NCI-H1417 (cell line): ENCODE measurements at places on chromosomes 12 and 14.
A peak's percentile ranks its signal among the peaks of the same experiment; 100 is the strongest.

GRCh38 chr12:34344851-34345522 is 322.7 kb downstream of the ALG10 start:
- DNase-seq = no peak

- DNase-seq = no peak
These were observed 286.8 kb downstream of the DIO2 start for GRCh38 chr14:79924551-79924950.

DNA sequence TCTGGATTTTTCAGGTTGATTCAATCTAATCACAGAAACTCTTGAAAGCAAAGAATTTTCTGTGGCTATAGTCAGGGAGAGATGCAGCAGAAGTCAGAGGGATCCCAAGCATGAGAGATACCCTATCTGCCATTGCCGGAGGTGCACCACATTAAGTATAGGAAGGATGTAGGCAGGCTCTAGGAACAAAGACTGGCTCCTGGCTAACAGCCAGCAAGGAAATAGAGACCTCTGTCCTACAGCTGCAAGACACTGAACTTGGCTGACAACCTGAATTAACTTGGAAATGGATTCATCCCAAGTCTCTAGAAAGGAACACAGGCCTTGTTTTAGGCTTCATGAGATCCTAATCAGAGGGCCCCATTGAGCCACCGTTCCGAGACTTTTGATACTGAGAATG is 364.9 kb upstream of the FLRT2 start:
- DNase-seq = no peak

DNA sequence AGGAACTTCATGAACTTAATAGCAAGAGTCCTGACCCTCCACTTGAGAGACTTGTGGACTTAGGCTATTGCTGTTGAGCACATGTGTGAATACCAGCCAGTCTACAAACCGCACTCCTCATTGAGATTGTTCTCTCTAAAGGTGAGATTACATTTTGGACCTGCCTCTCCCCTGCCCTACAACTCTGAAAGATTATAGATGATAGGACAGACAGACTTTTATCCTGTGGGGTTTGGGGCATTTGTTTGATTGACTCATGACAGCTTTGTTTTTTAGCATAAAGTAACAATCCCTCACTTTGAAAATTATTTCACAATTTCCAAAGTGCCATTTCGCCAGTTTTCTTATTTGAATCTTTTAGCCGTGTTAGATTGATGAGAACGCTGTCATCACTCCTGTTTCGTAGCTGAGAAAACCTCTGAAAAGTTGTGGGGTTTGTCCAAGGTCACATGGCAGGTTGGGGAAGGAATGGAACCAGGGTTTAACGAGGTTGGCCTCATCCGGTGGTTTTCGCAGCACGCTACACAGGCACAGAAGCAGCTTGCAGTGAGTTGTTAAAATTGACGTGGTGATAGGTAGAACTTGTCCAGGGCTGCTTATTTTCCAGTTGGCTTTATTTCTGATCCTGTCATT is 836 bp downstream of the EVL start:
- no peak for DNase-seq

DNA sequence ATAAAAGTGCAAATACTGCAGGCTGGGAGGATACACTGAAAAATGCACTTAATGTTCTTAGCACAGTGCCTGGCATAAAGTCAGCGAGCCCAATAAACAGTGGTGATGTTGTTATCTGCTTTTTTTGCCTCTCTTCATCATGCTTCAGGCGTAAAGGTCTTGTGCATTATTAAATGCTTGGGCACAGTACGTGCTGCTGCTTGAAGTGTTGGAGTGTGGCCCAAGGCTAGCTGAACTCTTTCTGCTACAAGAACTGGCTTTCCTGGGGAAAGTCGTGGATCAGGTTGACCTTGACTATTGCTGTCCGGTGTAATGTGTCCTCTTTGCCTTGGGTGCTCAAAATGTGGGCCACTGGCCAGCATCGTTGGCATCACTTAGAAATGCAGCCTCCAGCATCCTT is 43.0 kb downstream of the SMOC1 start:
- DNase-seq = no peak

DNA sequence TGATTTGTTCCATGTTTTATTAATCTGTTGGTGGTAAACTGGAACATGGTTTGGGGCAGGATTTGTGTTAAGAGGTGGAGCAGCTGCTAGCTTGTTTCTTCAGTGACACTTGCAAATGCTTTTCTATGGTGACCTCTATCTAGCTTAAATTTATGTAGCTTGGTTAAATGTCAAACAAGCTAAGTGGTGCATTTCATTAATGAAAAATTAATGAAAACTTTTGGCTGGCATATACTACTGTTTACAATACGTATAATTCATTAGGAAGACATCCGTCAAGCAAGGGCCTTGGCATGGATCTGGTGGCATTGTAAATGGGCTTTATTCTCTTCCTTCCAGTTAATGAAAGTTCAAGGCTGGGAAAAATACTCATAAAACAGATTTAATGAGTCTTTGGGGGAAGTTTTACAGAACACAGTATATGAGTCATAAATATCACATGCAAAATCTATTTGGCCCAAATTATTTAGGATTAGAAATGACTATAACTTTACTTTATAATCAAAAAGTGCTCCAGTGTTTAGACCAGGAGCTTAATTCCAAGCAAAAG is 807.7 kb upstream of the SEL1L start:
- no peak for DNase-seq

GRCh38 chr14:99769123-99769522 is 24.1 kb upstream of the EML1 start:
- DNase-seq = no peak

GRCh38 chr14:92524602-92525185 is 11.1 kb downstream of the RIN3 start:
- no peak for DNase-seq

DNA sequence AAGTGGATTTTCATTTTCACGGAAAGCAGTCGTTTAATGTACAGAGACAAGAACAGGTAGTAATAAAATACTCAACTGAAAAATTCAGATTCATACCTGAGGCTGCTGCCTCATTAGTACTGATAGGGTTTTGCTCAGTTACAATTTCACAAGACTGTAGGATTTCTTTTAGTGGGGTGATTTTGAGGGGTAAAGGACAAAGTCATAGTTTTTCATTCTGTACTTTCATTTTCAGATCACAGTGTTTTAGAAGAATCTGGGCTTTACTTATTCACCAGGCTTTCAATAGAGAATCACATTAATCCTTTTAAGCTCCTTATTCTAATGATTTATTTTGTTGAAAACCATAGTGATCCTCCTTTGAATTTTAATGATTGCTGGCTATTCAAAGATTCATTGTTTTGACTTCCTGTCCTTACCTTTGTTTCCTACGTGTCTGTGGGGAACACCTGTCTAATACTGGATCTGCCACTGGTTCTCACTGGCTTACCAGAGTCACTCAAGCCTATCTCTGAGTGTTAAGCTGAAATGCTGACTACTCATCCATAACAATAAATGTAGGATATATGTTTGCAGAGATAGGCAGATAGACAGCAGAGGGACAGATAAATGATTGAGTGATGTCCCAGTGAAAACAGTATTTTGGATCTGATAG is 243.8 kb upstream of the NPAS3 start:
- DNase-seq = peak; percentile 39

DNA sequence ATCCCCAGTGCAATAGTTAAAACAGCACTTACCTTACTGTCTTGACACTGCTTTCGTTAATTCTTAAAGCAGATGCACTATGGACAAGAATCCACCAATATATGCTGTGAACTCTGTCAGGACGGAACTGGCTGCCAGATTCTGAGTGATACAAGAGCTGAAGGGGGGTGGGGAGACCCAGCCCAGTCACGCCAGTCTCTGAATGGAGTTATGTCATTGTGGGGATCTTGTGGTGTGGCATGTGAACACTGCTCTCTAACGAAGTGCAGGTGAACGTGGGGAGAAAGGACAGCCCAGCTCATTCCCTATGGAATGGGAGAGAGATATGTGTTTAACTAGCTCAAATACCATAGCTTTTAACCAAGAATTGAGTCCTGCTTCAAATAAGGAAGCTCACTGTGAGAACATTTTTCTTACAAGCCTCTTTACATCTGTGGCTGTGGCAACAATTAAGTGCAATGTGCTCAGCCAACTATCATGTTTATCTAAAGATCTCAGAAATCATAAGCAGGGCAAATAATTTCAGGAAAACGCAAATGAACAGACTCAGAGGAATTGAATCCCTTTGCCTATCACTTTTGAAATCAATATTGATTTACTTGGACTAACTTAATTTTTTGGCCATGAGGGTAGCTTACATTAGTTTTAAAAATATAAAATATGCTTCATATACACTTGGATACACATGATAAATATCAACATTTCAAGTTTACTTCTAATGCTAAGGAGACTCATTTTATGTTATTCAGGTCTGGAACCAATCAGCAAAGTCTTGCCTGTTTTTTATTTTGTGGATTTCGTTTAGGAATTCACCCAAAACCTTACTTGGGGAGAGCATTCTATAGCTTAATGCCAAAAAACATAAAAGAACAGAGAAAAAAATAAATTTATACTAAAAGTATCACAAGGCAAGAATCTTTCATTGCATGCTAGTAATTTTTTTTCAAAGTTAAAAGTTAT is at the start of gene LUM:
Gene LUM (minus strand): TSS at position 129 of the 960 bp plus-strand sequence. CDS start 2,515 bp downstream, outside the sequence.
- no peak for DNase-seq

DNA sequence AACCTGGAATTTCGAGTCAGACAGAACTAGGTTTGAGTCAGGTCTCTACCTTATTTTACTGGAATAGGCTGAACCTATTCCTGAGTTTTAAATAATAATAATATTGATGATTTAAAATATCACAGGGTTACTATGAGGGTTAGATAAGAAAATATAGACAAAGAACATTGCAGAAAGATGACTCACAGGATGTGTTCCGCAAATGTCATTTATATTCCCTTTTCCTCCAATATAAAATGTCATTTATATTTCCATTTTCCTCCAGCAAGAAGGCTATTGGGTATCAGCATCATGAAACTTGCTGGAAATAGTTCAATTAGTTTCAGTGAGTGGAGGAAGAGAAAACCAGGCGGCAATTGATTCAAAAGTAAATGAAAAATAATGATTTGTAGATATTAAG is 163.9 kb upstream of the RASSF8 start:
- no peak for DNase-seq

- DNase-seq = peak; percentile 83
These were observed 1.1 kb downstream of the IPO8 start for GRCh38 chr12:30694412-30695198.

GRCh38 chr12:81354327-81354932 is 276.6 kb downstream of the ACSS3 start:
- DNase-seq = no peak

DNA sequence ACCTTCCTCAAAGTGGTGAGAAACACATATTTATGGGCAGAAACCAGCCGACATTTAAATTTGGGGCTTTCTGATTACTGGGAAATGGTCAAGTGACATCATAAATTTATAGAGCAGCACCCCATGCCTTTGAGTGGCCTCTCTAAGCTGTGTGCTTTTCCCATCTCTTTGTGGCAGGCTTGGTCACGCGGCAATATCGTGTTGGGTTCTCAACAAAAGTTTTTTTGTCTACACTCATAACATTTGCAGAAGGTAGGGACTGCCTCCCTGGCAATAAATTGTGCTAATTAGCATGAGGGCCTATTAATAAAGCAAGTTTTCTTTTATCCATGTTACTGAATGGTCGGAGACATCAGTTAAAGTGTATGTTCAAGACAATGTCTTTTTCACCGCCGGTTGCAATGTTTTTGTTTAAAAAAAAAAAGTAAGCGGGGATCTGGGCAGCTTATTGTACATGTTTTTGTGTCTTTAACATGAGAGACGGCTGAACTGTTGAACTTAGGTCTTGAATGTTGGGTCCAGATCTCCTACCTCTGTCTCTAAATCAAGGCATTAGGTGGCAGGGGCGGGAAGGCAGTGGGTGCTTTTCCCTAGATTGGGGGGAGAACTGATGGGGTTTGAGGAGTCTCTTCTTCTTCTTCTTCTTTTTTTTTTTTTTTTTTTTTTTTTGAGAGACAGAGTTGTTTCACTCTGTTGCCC is 193.3 kb downstream of the PHETA1 start:
- DNase-seq = peak; percentile 43

DNA sequence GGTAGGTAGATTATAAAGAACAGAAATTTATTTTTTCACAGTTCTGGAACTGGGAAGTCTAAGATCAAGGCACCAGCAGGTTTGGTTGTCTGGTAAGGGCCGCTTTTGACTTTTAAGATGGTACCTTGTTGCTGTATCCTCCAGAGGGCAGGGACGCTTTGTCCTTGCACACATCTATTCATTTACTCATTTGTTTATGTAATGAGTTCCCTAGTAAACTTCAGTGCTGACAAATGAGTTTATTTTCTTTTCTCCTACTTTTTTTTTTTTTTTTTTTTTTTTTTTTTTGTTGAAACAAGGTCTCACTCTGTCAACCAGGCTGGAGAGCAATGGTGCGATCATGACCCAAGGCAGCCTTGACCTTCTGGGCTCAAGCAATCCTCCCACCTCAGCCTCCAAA is 195.7 kb downstream of the FBXL14 start:
- no peak for DNase-seq

DNA sequence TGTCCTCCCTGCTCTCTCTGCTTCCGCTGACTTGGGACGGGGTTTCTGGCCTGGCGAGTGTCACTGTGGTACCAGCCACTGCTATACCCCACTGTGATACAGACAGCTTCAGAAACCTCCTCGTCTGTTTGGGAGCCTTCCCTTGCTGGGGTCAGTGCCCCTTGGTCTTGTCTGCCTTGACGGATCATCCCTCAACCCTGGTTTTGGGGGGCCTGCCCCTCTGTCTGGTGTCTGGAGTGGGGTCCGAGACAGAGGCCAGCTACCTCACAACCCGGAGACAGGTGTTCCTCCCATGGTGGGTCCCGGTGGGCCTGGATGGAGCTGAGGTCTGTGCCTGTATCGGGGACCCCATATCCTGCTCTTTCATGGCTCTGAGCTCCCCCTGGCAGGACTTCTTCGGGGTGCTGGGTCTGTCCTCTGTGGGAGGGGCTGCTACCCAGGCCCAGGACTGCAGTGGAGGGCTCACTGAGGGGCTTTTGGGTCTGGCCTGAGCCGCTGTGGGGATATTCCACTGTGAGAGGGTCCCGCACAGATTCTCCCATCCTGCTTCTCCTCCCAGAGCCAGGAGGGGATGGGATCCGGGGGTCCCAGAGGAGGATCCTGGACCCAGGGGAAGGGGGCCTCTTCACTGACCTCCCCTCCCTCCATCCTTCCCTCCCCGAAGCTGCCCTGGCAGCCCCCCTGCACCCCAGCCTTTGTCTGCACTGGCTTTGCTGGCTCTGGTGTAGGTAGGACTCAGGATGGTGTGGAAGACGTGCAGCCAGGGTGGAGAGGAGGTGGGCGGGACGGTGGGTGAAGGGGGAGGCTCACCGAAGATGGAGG is 365.5 kb downstream of the TMEM121 start:
- DNase-seq = no peak

DNA sequence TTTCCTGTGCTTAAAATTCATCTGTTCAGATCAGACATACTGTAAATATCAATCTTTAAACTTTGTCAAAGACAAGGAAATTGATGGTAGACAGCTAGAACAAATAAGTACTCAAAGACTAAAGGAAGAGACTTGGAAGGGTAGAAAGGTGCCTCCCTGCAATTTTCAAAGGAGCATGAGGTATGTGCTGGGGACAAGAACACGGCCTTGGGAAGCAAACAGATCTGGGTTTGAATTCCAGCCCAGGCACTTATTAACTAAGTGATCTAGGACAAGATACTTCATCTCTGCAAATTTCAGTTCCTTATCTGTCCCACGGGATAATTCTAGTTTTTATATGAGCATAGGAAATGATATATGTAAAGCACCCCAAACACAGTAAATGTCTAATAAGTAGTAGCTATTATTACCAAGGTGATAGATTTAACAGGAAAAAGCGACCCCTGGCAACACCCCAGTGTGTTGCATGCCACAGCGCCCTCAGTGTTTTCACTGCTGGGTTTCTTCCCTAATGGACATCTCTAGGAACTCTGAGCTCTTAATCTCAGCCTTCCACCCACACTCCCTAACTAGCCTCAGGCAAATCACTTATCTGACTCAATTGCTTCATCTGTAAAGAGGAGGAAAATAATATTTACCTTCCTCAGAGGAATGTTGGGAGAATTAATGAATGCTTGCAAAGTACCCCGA is 44.7 kb upstream of the BMP4 start:
- DNase-seq = peak; percentile 18
